ENCODE measurements at places on chromosomes 13 and 19. TPM values are rescaled to one million over a fixed set of nuclear protein-coding genes. Genes with fewer than 3 reads are reported as not detected.

Gene ZNF30
- 0.26 TPM for total RNA-seq

Gene PRRG2
- total RNA-seq = not detected

Gene USF2
- 155 TPM for total RNA-seq

DNA sequence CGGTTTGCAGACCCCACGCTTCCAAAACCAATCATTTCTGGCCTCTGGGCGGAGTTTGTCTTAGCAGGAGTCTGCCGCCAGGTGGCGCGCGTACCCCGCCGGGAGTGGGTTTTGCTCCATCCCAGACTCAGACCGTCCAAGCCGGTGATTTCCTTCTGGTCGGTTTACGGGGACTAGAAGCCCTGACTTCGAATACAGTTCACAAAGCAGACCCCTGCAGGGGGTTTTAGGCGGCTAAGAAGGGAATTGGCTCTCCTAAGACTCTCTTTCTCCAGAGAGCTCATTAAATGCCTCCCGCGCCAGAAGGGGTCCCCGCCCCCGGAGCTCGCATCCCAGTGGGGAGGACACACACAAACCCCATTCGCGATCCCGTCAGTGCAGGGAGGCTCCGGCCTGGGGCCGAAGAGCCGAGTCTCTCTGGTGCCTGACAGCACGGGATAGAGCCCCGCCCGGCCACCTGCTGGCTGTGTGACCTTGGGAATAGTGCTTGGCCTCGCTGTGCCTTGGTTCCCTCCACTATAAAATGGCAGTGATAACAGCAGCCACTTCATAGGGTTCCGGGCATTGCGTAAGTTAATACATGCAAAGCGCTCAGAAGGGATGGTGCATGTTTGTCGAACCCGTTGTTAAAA lies 8.6 kb upstream of the NUP62 start:
- no peaks in the 10 kb centered on the region for H3K36me3 ChIP-seq
- H3K27me3 ChIP-seq = no peaks in the 10 kb centered on the region
- peak; percentile 80 for DNase-seq
- H3K4me1 ChIP-seq = no peaks in the 10 kb centered on the region
- H3K4me3 ChIP-seq = no peak overlapping the region

All from uterus (tissue), 4 donors.